ENCODE measurements at places on chromosomes 2 and 18. TPM values are rescaled to one million over a fixed set of nuclear protein-coding genes. Genes with fewer than 3 reads are reported as not detected.

DNA sequence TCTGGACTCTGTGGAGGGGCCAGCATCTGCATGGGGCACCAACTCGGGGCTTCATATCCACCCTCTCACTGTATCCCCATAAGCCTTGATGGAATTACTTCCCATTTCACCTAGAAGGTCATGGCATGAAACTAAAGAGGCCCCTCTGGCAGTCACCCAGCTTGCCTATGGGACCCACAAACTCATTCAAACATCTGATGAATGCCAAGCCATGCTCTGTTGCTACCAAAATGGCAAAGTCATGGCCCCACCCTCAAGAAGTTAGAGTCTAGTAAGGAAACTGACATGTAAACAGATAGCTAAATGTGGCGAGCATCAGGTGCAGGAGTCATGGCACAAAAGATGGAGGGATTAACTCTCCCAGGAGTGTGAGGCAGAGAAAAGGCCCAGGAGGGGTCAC lies 14.5 kb downstream of the CYB5A start:
- no peak for DNase-seq

The TMEM169 gene
- 0.26 TPM for total RNA-seq

- DNase-seq = peak; percentile 64
These were observed 8.7 kb downstream of the CHMP1B start for GRCh38 chr18:11859903-11860407.

The C2orf78 gene
- total RNA-seq = not detected

DNA sequence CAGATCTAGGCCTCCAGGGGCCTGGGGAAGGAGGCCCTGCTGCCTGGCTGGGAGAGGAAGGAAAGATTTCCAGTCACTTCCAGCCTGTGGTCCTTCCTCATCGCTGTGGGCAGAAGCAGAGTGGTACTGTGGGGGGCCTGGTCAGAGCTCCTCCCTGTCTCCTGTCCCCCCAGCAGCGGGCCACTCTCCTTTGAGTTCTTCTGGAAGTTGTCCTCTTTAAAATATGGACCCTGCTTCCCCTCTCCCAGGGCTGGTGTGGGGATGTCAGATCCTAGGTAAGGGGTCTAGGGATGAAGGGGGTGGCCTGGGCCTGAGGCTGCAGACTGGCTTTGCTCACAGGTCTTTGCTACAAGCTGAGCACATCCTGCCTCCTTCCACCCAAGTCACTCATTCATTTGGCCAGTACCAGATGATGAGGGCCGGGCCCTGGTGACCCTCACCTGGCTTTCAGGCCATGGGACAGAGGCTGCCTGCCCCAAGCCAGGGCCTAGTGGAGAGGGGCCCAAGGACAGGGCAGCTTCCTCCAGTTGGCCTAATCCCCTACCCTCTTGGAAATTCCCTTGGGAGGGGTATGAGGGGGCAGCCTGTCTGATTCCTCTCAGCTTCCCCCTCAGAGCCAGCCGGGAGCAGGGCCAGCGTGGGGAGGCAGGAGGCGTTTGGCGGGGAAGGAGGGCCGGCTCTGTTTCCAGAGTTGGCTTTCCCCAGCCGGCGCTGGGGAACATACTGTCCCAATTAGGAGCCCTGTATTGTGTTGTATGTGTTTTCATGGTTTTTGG lies 231.9 kb downstream of the DYSF start:
- no peak for DNase-seq

DNA sequence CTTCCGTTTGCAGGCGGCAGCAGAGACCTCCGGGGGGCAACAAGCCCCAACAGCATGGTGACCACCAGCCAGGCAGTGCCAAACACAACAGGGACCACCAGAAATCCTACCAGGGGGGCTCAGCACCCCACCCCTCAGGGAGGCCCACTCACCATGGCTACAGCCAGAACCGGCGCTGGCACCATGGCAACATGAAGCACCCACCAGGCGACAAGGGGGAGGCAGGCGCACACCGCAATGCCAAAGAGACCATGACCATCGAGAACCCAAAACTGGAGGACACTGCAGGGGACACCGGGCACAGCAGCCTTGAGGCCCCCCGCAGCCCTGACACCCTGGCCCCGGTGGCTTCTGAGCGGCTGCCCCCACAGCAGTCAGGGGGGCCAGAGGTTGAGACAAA lies 192.9 kb downstream of the SMAD7 start:
- DNase-seq = no peak

The WNT6 gene
- total RNA-seq = not detected

The ANKRD30BL gene
- not detected for total RNA-seq

- peak; percentile 80 for DNase-seq
These were observed 8.1 kb downstream of the FBXO48 start for GRCh38 chr2:68458981-68459380.

The ACADL gene
- total RNA-seq = 0.51 TPM

DNA sequence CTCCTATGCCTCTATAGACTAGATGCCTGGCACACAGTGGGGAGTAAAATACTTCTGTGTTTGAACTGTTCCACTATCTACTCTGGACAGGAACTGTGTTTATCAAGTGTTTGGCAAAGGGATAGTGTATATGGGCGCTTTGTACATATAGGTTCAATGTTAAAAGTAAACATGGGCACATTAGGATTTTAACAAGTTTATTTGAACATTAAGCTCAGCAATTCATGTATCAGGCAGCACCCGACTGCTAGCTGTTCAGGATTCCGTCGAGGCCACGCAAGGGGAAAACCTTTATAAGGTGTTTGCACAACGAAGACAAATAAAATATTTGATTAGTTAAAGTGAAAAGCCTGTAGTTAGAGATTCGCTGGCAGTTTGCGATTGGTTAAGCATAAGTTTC lies 43.4 kb upstream of the ROCK2 start:
- DNase-seq = no peak

GRCh38 chr2:168119515-168120141 lies 127.8 kb downstream of the STK39 start:
- DNase-seq = peak; percentile 58

- DNase-seq = no peak
These were observed 48.1 kb downstream of the NUP35 start for GRCh38 chr2:183172220-183172887.

The ALPG gene
- total RNA-seq = not detected

The IL1R2 gene
- 1.0 TPM for total RNA-seq

DNA sequence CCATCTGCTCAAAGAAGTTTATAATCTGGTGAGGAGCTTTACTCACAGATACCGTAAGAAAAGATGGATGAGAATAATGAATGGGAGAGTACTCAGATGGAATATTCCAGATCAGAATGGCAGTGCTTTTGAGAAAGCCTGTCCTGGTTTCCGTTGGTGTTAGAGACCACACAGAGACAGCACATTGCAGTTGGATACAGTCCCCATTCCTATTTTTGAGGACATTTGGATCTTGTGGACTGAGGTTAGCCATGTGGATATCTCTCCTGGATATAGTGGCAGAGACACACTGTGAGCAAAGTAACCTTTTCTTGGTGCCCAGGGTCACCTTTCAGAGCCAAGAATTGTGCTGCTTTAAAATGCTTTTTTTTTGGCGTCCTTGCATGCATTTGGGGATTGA lies 63.7 kb downstream of the TANC1 start:
- no peak for DNase-seq

- DNase-seq = no peak
These were observed 261.6 kb downstream of the LTBP1 start for GRCh38 chr2:33208400-33208799.

The MOCOS gene
- 9.0 TPM for total RNA-seq

The GKN1 gene
- not detected for total RNA-seq

The COMMD1 gene
- 36.0 TPM for total RNA-seq

DNA sequence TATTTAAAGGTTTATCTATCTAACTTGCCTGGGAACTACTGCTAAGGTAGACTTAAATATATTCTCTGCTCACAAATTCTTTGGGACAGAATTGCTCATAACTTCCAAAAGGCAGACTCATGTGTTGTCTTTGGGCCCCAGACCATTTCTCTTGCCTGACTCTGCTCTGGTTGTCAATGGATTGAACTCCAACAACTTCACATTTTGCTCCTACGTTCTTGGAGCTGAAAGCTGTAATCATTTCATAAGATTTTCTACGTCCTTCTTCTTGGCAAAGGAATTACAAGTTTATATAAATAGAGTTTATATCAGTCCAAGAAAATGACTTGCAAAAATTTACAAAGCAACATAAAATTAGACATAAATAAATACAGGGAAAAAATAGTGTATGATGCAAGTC lies 32.9 kb upstream of the PPM1B start:
- peak; percentile 65 for DNase-seq

- DNase-seq = no peak
These were observed 248.3 kb upstream of the KYNU start for GRCh38 chr2:142629193-142629592.

DNA sequence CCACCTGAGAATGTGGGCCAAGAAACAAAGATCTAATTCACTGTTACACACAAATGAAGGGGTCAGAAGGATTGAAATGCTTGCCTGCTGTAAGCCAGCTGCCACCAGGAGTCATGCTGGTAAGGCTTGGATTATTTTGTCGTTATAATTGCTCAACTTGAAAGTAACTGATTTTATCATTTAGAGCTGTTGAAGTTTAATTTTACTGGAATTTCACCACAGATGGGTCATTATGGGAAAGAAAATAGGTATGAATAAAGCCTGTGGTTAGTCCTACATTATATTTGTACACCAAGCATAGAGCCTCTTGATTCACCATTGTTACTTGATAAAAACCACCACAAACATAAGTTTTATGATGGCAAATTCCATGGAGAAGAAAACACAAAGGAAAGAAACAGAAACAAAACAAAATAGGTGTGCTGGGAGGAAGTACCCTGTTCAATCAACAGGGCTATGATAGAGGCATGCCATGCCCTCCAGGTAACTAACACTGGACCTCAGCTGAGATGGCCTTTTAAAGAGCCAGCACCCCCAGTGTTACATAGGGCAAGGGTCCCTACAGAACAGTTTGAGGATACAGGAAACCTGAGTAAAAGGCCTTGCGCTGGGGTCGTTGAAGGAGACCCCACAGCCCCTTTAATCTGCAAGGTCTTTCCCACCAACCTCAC lies 3.0 kb downstream of the CLEC4F start:
- no peak for DNase-seq

GRCh38 chr18:2746274-2746673 lies 90.7 kb downstream of the SMCHD1 start:
- no peak for DNase-seq

DNA sequence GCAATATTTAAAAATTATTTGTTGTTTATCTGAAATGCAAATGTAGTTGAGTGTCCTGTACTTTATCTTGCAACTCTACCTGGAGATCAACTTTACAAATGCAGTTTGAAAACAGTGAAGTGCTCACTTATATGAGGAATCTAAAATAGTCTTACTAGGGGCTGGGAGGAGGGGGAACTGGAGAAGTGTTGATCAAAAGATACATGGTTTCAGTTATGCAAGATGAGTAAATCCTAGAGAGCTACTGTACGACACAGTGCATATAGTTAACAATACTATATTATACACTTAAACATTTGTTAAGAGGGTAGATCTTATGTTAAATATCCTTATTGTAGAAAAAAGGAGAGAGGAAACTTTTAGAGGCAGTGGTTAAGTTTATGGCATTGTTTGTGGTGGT lies 241.9 kb downstream of the BCL11A start:
- no peak for DNase-seq

DNA sequence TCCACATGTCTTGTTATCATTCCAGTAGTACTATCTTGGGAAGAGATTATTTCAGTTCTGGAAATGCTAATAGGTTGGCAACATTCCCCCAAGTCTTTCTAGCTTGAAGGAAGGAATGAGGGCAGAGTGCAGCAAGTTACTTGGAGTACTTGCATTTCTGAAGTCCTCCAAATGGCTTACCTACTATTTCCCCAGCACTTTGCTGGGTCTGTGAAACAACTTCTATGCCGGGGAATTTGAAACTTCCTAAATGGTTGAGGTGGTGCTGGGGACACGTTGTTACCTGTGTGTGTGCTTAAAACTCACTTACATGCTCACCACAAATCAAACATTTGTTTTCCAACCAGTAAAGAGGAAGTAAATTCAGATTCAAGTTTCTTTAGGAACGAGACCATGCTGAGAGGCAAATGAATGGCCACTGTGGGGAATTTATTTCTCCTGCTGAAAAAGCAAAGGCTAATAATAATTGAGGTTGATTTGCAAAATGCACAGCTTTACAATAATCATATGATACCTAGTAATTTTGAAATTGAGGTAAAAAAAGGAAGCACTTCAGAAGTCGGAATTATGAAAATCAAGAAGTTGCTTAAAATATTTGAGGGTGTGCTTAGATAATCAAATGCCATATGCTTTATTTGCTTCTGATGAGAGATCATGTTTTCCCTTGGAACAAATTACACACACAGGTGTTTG lies 1167.7 kb upstream of the ZEB2 start:
- DNase-seq = peak; percentile 36

The AFF3 gene
- 0.50 TPM for total RNA-seq

- DNase-seq = no peak
These were observed 294.7 kb upstream of the LRP1B start for GRCh38 chr2:142425551-142425950.

The CTNNA2 gene
- not detected for total RNA-seq

DNA sequence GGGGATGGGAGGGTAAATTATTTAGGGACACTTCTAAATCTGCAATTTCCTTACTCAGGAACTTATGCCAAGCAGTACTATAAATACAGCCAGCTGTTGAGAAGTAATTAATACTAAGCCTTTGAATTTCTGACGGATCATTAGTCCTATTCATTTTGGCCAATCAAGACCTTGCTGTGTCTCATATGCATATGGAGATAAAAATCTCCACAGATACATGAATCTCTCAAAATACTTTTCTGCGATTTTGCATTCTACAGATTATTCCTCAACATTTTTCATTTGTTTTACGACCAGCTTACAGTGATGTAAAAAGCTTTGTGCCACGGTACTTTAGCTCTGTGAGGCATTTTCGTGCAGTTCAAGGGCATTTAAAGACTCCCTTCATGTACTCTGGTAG lies 16.7 kb downstream of the LANCL1 start:
- DNase-seq = no peak

The LAMA1 gene
- 24.9 TPM for total RNA-seq

- DNase-seq = no peak
These were observed 217.9 kb downstream of the VAPA start for GRCh38 chr18:10131460-10132395.

The AQP12A gene
- not detected for total RNA-seq

GRCh38 chr18:6414723-6415417 lies at the start of gene L3MBTL4:
Gene L3MBTL4 (minus strand): TSS chr18:6414911. CDS start chr18:6311625, 103,286 bp downstream.
- no peak for DNase-seq

The UGT1A4 gene
- total RNA-seq = not detected

The VWA3B gene
- total RNA-seq = 0.26 TPM

DNA sequence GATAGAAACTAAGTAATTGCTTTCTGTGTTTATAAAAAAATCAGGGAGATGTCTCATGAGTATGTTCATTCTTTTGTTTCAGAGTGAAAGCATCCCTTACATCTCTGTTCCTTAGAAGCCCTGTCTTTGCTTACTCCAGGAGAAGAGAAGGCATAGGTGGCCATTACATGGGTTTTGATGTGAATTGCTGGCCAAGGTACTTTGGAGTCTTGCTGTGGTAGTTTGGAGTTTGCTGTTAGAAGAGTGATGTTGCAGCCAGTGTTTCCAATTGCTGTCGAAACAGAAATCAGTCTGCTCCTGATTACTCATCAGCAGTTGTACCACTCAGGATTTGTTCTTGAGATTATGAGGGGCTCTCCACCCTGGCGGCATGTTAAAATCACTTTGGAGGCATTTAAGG lies 97.8 kb upstream of the KLHL14 start:
- no peak for DNase-seq

- no peak for DNase-seq
These were observed 241.8 kb downstream of the PTH2R start for GRCh38 chr2:208648368-208648767.
